ENCODE measurements at places on chromosomes 11 and 22.
A peak's percentile ranks its signal among the peaks of the same experiment; 100 is the strongest.

DNA sequence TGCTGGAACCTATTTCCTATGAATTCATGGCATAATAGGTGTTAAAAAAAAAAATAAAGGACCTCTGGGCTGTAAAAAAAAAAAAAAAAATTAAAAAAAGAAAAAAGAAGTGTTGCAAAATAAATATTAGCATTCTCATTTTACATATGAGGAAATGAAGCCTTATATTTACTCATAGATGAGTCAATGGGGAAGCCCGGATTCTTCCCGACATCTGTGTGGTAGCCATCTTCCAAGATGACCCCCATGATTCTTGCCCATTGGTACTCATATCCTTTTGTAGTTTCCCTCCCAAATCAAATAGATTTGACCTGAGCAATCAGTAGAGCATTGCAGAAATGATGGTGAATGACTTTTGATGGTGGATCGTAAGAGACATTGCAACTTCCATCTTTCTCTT is 3.0 kb upstream of the SWAP70 start:
- DNase-seq = peak; percentile 20

DNA sequence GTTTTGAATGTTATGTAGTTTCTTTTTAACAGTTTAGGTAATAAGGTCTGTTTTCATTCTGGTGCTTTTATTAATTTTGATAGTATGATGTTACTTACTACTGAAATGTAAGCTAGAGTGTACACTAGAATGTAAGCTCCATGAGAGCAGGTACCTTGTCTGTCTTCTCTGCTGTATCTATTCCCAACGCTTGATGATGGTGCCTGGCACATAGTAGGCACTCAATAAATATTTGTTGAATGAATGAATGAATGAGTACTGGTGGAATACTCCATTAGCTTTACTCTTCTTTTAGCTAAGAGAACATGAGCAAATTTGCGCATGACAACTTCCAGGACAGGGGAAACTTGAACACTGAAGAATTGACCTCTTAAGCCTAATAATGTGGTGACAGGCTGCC is 6.6 kb upstream of the NAT10 start:
- no peak for DNase-seq

DNA sequence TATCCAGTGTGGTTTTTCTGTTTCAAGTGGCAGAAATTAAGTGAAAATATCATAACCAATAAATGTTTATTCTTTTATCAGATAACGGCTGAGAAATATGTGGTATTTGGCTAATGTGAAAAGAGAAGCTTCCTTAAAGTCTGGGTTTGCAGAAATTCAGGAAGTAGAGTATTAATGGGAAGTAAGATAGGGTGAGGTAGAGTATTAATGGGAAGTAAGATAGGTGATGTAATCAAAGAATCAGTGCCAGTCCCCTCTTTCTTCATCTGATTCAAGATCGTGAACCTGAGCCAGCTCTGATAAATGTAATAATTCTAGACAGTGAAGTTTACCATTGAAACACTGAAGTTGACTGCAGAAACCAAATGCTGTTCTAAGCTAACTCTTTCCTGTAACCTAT is 30.9 kb downstream of the TRPC6 start:
- DNase-seq = no peak

DNA sequence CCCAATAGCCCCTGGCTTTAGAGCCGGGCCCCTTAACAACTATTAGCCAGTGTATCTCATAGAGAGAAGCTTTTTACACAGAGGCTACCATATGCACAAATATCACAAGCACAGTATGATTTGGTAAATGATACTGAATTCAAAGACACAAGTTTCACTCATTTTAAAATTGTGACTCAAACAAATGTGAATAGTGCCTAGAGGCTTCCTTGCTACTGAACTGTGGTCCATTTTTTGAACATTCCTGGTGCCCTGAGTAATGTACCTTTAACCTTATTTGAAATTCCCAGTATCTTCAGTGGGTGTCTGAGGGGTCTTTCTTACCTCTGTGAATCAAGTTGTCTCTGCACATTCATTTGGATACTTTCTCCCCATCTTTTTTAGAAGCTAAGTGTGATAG is 156.2 kb downstream of the MAML2 start:
- DNase-seq = no peak

DNA sequence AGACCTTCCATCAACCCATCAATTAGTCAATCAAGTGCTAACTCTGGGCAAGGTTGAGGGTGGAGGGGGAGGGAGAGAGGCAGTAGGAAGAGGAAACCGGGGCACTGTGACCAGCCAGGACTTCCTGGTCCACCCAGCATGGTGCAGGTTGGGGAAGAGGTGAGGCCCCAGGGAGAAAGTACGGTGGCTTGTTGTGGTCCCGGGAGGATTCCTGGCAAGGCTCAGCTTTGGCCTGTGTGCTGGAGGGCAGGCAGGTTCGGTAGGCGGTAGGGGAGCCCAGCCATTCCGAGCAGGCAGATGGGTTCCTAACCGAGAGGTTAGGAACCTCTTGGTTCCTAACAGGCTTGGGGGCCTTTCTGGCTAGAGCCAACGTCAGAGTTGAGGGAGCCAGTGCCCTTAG is 10.8 kb downstream of the ST14 start:
- DNase-seq = no peak

DNA sequence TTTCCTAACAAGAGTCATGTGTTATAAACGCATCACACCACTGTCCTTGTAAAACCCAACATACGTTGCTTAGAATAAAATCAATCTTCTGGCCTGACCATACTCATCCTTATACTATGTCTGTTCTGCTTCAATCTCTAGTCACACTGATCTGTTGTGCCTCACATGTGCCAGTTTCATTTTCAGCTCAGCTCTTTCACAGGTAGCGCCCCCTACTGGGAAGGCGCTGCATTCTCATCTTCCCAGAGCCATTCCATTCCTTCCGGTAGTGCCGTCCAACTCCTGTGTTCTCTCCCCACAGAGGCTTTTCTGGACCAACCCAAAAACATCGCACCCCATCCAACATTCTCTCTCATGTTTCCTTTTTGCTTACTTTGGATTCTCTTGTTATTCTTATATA is 22.2 kb downstream of the CASP5 start:
- DNase-seq = no peak

GRCh38 chr11:6371825-6372224 is 18.4 kb upstream of the SMPD1 start:
- no peak for DNase-seq

Measured in RWPE1 (cell line).